ENCODE measurements at places on chromosomes 13 and 19. TPM values are rescaled to one million over a fixed set of nuclear protein-coding genes. Genes with fewer than 3 reads are reported as not detected.

DNA sequence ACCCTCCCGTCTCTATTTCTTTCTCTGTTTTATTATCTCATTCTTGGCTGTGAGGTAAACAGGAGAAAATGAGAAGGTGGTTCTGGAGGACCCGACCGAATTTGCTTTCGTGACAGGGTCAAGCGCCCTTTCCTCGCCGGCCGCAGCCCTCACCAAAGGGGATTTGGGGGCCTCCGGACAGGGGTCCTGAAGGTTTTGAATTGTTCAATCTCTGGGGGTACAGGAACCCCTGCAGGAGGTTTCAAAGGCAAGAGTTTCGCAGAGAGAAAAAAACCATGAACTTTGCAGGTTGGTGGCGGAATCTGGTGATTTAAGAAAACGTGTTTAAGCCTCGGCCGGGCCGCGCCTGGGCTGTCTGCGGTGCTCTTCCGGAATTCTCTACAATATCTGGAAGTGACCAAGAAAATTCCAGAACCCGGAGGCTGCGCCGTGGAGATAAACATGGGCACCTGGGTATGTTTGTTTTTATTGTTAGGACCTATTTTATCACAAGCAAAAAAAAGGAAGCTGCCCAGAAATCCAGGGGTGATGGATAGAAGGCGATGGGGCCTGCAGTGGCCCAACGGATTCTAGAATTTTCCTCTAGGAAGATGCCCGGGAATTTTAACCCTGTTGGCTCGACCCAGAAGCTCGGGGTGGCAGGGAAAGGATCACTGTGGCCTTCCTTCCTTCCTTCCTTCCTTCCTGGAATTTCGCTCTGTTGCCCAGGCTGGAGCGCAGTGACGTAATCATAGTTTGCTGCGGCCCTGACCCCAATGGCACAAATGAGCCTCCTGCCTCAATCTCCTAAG, 14.2 kb upstream of the PTBP1 start:
- H3K36me3 ChIP-seq, result no peaks in the 10 kb centered on the region
- H3K27ac ChIP-seq, result no peak overlapping the region
- H3K27me3 ChIP-seq, result no peaks in the 10 kb centered on the region
- DNase-seq, result no peak

GRCh38 chr19:51729781-51730180, 6.0 kb upstream of the HAS1 start:
- no peak for DNase-seq
- H3K27me3 ChIP-seq, result peaks cover 8% of the 10 kb centered on the region
- no peak overlapping the region for H3K27ac ChIP-seq
- no peak overlapping the region for H3K4me3 ChIP-seq
- H3K36me3 ChIP-seq, result no peaks in the 10 kb centered on the region

DNA sequence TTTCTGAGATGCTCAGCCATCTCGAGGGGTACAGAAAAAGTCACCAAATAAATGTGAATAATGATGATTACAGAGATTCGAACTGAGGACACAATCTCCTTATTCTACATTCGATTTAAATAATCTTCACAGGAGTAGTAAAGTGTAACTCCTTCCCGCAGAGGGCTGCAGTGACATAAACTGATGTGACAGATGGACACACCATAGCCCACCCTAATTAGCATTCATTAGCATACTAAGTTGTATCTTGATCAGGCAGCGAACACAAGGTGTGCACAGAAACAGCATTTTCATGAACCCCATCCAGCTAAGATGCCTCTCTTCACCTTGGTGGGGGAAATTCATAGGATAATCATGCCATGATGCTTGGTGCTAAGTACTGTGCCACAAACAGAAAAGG, 83.0 kb downstream of the TNFSF11 start:
- no peak overlapping the region for H3K27ac ChIP-seq
- H3K4me3 ChIP-seq, result no peak overlapping the region
- DNase-seq, result no peak
- peaks cover 59% of the 10 kb centered on the region for H3K27me3 ChIP-seq
- peaks cover 2% of the 10 kb centered on the region for H3K4me1 ChIP-seq

- H3K27ac ChIP-seq, result no peak overlapping the region
- no peaks in the 10 kb centered on the region for H3K4me1 ChIP-seq
- no peak overlapping the region for H3K4me3 ChIP-seq
Observed at GRCh38 chr19:38786572-38787265, 2.3 kb upstream of the LGALS7B start.

DNA sequence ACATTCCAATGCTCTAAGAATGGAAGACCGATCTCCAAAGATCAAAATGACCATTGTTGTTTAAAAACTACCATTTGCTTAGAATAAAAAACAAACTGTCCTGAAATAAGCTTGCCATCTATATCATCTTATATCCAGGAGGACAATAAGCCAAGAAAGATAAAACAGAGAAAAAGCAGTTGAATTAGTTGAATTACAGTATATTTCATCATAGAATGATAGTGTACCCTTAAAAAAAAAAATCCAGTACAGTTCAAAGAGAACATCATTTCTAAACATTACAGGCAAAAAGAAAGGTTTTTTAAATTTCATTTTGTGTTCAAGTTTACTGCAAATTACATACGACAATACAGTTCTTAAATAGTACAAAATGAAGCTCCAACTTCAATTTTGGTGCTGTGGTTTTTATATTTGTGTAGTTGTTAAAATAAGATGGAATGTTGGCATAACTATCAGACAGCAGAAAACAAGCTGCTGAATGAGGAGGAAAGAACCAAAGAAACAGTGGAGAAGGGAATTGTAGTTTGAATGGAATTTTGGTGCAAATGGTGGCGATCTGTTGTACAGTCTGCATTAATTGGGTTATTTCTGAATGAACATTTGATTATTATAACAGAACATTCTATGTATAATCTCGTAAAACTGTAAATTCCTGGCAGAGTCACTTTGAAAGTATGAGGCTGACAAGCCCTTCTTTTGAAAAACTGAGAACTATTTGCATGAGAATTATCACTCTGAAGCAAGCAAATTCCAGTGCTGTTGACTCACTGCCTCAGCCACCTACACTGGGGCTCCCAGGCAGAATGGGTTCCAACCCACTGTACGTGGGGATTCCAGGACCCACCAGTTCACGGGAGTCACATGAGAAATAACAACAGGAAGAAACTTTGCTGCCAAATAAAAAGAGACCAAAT, 37.7 kb downstream of the LHFPL6 start:
- no peak for DNase-seq
- H3K27me3 ChIP-seq, result peaks cover 5% of the 10 kb centered on the region
- peaks cover 4% of the 10 kb centered on the region for H3K4me1 ChIP-seq

The PLK5 gene
- total RNA-seq, result not detected

The SBK3 gene
- not detected for total RNA-seq

DNA sequence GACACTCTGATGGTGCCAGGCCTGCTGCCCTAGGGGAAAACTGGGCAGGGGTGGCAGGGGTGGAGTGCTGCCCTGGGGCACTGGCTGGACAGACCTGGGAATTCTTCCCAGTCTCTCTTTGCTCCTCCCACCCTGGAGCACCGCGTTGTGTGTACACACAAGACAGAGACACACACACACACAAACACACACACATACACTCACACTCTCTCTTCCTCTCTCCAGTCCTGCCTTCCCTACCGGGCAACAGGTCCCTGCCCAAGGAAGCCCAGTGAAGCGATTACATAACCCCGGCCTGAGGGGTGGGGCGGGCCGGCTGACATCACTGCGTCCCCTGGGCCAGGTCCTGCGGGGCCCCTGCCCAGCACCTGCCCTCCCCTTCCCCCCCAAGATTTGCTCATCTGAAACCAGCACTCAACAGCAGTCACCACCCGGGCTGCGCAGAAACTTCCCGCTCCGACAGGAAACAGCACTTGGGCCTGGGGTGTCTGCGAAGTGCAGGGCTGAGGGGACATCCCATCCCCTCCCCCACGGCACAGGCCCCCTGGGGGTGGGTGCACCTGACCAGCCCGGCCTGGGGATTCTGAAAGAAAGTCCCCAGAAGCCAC, 1.2 kb downstream of the MKNK2 start:
- H3K4me3 ChIP-seq, result peak overlapping the region; percentile 82
- no peaks in the 10 kb centered on the region for H3K27me3 ChIP-seq

GRCh38 chr19:47232422-47233211, 1.6 kb upstream of the BBC3 start:
- H3K27me3 ChIP-seq, result peaks cover 2% of the 10 kb centered on the region
- peaks cover 16% of the 10 kb centered on the region for H3K4me1 ChIP-seq

DNA sequence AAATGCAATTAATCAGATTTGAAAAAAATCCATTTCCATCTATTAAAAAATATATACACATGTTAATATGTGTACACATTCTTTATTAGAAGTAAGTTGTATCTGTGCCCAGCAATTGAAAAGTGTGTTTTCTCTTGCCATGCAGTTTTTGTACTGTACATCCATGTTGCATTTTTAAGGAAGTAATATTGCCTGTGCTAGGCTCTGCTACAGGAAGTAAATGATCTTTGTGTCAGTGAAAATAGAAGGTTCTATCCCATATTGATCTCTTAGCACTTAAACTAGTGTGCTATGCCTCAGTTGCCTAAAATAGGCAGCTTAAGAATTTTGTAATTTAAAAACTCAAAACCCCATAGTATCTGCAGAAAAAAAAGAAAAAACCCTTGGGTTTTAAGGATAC, 122.5 kb downstream of the CDK8 start:
- no peaks in the 10 kb centered on the region for H3K27me3 ChIP-seq
- no peak overlapping the region for H3K4me3 ChIP-seq
- H3K4me1 ChIP-seq, result peaks cover 4% of the 10 kb centered on the region
- H3K36me3 ChIP-seq, result no peaks in the 10 kb centered on the region
- no peak overlapping the region for H3K27ac ChIP-seq

DNA sequence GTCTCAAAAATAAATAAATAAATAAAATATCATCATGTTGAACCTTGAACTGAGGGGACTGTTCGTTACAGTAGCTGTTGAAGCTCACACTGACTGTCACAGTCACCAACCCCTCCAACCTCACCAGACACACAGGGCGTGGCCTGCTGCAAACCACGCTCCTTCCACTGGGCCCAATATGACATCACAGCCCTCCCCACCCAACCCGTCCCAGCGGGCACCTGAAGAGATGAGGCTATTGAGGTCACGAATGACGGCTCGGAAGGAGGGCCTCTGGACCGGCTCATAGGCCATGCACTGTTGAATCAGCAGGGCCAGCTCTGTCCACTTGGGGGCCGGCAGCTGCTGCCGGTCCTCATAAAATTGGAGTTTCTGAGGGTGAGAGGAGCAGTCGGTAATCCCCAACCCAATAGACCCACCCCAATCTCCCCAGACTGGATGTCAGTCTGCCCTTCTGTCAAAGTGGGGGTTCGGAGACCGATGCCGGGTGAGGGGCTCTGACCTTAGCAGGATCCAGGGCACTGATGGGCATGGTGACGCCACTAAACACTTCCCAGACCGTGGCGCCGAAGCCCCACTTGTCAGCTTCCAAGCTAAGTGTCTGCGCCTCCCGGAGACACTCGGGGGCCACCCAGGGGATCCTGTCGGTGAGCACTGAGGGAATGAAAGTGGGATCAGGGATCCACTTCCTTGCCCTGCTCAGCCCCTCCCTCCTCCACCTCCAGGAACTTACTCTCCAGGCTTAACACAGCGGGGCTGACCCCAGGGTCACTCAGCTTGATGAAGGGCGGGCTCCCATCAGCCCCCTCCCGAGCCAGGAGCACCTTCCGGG, 13.2 kb downstream of the JAK3 start:
- peaks cover 90% of the 10 kb centered on the region for H3K36me3 ChIP-seq
- no peak overlapping the region for H3K27ac ChIP-seq
- no peaks in the 10 kb centered on the region for H3K27me3 ChIP-seq
- no peak for DNase-seq
- H3K4me3 ChIP-seq, result no peak overlapping the region
- peaks cover 9% of the 10 kb centered on the region for H3K4me1 ChIP-seq

DNA sequence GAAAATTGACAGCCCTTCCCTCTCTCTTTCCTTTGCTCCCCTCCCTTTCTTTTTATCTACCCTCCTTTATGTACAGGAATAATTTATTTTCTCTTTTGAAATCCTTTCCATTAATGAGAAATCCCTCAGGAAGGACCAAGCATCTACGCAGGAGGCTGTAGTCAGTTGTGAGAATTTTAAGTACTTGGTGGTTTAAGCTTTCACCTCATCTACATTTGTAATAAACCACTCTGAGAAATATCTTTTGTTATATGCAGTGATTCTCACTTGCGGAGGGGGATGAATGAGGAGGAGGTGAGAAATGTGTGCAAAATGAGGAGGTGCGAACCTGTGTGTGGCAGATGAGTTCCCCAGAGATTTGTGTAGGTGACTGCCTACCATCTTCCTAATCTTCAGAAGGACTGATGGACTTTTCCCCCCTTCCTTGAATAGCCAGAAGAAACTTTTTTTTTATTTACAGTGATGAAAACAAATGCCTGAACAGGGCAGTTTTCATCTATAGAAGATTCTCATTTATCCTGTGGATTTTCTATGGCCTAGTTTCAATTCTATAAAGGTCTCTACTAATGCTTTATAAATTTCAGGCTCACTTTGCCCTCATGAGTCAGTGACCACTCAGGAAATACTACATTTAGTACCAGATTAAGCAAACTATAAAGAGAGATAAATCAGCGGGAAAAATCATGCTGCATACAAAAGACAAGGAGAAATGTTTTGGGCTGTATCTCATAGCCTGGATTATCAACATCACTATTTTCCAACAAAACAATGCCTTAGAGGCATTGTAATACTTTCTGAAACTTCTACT, 118.3 kb downstream of the LHFPL6 start:
- DNase-seq, result no peak
- no peaks in the 10 kb centered on the region for H3K36me3 ChIP-seq
- H3K27me3 ChIP-seq, result no peaks in the 10 kb centered on the region
- H3K4me1 ChIP-seq, result no peaks in the 10 kb centered on the region
- H3K4me3 ChIP-seq, result no peak overlapping the region

- DNase-seq, result no peak
- H3K4me1 ChIP-seq, result peaks cover 2% of the 10 kb centered on the region
- no peak overlapping the region for H3K4me3 ChIP-seq
- H3K36me3 ChIP-seq, result no peaks in the 10 kb centered on the region
Observed at GRCh38 chr13:23806874-23807526, 82.2 kb downstream of the MIPEP start.

GRCh38 chr19:41993612-41994483, at the start of gene ATP1A3:
ATP1A3 (minus strand) TSS chr19:41994230; CDS start chr19:41994076, 154 bp downstream.
- H3K4me3 ChIP-seq, result peak within 1 kb of the TSS; percentile 74
- H3K27ac ChIP-seq, result no peak within 1 kb of the TSS
- no peaks in the 10 kb centered on the region for H3K36me3 ChIP-seq

- H3K27me3 ChIP-seq, result no peaks in the 10 kb centered on the region
- H3K27ac ChIP-seq, result no peak overlapping the region
- no peak overlapping the region for H3K4me3 ChIP-seq
Observed at GRCh38 chr19:1395194-1396018, 5.9 kb downstream of the GAMT start.

The KCNN1 gene
- total RNA-seq, result 0.14 TPM

GRCh38 chr13:50130123-50130946, 115.1 kb downstream of the KCNRG start:
- DNase-seq, result no peak
- H3K4me1 ChIP-seq, result peaks cover 40% of the 10 kb centered on the region
- peak overlapping the region; percentile 17 for H3K27ac ChIP-seq
- peak overlapping the region; percentile 68 for H3K4me3 ChIP-seq

Data from activated T-helper 2 cell treated with anti-CD3 and anti-CD28 coated beads, Interferon-gamma antibody, Interleukin-2, Interleukin-4, amounts not matched to agents 10 μg/mL and 5 μg/mL and 100 μg/mL, durations not matched to agents 14 hours and 24 hours and 36 hours (primary cell).